Esophagus muscularis mucosa (tissue), 4 donors: ENCODE measurements at places on chromosomes 5 and 9. TPM values are rescaled to one million over a fixed set of nuclear protein-coding genes. Genes with fewer than 3 reads are reported as not detected.

The SLC34A3 gene
- total RNA-seq = not detected

The MAP3K1 gene
- total RNA-seq = 7.2 TPM

The LIX1 gene
- 0.71 TPM for total RNA-seq

- no peak for DNase-seq
These were observed 824.3 kb downstream of the SEMA5A start for GRCh38 chr5:8721536-8721935.

- no peak for DNase-seq
These were observed 818.2 kb downstream of the TLR4 start for GRCh38 chr9:118522093-118523028.

DNA sequence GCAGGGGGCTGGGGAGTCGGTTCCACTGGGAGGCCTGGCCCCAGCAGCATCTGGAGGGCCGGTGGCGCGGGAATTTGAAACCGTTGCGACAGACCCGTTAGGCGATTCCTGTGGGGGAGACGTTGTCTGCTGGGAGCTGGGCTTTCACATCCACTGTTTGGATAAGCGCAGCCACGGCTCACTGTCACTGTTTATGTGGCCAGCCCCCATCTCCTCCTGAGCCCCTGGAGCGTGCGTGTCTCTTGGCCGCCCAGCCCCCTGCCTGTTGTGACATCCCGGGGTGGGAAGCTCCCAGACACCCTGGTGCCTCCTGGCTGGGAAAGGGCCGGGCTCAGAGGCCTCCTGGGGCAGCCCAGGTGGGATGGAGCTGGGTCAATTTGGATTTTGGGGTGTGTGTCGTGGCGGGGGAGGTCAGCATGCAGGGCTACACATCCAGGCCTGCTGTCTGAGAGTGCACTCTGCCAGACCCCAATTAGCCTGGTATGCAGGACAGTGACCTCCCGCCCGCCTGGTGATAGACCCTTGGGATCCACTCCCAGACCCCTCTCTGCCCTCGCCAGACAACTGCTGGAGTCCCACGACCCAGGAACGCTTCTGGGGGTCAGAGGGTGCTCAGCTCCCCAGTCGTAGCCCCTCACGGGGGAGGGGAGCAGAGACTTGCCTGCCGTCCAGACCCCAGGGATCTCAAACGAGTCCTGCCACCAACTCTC, 62.0 kb upstream of the RNU6ATAC start:
- no peak for DNase-seq

DNA sequence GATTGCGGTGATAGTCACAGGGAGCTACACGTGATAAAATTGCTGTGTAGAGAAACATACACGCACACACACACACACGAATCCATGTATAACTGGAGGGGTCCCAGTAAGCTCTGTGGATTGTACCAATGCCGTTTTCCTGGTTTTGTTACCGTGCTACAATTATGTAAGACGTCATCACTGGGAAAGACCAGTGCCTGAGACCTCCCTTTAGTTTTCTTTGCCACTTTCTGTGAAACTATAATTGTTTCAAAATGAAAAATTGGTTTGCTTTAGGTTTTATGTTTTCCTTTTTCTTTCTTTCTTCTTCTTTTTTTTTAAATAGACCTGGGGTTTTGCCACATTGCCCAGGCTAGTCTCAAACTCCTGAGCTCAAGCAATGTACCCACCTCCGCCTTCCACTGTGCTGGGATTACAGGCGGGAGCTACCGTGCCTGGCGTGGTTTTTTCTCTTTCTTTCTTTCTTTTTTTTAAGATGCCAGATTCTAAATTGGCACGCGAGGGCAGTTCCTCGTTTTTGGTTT, 21.3 kb downstream of the OR2V2 start:
- DNase-seq = no peak

DNA sequence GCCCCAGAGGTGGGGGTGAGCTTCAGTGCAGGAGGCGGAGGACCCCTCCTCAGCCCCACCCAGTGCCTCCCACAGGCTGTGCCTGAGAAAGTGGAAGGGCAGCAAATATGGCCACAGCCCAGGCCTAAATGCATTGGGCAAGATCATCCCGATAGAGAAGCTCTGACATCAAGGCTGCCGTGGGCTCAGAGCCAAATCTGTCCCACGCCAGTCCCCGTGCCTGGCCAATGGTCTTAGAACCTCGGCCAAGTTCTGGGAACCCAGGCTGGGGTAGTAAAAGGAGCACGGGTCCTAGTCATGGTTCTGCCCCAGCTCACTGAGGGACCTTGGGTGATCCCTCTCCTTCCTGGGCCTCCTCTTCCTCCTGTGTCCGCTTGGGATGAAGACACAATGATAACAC, 27.7 kb upstream of the TNIP1 start:
- DNase-seq = no peak

DNA sequence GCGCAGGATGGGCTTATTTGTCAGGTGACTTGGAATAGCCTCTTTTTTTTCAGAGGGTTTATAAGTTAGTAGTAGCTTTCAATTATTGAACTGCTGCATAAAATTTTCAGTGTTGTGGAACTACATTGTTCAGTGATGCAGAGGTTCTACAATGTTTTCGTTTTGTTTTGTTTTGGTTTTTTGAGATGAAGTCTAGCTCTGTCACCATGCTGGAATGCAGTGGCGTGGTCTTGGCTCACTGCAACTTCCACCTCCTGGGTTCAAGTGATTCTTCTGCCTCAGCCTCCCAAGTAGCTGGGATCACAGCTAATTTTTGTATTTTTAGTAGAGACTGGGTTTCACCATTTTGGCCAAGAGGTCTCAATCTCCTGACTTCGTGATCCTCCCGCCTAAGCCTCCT, 22.0 kb downstream of the NUP188 start:
- DNase-seq = no peak

DNA sequence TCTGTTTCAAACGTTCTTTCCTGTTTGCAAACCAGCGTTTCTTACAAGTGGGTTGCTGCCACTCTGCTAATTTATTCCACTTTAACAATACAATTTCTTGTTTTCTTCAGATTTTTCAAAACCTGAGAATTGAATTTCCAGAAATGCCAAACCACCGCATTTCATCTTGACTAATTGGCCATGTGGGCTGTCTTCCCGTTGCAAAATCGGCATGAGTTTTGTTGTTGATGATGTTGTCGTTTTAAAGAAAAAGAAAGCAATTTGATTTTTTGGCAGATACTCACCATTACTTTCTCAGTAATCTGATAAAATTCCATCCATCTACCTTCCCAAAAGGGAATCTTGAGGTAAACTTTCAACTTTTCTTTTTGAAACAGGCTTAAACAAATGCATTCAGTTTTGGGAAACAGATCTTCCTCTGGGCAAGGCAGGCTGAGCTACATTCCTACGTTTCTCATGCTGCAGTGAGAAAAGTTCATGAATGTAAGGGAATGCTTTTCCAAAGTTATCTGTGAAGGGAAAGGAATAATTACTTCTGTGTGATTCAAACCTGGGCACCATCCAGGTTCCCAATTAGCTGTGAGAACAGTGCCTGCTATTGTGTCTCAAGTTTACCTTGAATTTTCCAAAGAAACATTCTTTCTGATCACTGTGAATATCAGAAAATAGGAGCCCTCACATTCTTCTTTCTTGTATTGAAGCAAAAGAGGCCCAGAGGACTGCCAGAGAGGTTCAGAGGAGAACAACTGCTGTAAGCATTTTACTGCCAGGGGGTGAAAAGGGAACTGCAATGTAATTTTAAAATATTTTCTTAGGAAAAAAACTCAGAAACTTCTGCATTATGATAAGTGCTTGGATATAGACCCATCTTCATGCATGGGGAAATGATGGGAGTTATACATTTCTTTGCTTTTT, 100.7 kb upstream of the TUT7 start:
- DNase-seq = no peak

DNA sequence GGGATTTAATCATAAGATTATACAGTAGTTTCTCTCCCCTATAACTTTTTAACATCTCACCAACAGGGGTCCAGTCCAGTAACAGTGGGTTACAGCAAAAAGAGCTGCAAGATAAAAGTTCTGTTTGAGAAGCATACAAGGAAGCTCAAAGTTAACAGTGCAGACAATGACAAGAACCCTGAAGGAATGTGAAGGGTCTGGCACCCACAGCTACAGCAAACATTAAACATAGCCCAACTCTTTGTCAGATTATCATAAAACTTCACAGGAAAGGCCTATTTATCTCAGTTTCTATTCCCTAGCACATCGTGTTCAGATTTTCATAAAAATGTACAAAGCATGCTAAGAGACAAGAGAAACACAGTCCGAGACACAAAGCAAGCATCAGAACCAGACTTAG, 309.4 kb downstream of the DIRAS2 start:
- DNase-seq = no peak

GRCh38 chr5:177509991-177510566, 453 bp upstream of the DOK3 start:
- DNase-seq = no peak

- no peak for DNase-seq
These were observed 57.5 kb downstream of the VAV2 start for GRCh38 chr9:133934482-133935232.

- no peak for DNase-seq
These were observed 1138.2 kb downstream of the TAF11L14 start for GRCh38 chr5:18772475-18772874.

DNA sequence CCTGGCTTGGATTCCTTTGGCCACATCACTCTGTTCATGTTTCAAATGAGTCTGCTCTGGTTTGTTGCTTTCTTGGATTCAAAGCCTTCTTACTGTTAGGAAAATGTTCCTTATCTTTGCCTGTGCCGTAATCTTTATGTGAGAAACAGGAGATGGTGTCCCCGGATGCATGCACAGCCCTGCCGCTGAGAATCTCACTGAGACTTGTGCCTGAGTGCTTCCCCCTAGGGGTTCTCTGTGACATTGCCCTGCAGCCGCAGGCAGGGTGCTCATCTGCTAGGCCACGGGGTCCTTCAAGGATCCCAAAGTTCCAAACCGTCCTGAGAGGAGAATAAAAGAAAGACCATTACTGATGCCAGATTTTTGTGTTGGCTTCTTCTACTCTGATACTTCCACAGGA, 81.4 kb upstream of the ANKRD55 start:
- DNase-seq = no peak

DNA sequence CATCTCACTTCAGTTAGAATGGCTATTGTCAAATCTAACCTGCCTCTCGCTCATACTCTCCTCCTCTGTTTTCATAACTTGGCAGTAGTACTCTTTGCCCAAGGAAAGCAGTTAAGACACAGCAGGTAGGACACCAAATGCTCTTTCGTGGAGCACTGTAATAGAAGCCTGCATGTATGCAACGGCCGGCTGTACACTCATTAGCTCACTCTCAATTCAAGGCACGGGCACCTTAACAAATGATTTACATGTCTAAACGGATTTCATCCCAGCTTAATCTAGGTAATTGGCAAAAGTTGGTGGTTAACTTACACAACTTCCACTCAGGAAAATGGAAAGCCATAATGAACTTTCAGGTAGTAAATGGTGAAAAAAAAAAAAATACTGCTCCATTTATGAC, 14.9 kb downstream of the DEPDC1B start:
- DNase-seq = no peak

DNA sequence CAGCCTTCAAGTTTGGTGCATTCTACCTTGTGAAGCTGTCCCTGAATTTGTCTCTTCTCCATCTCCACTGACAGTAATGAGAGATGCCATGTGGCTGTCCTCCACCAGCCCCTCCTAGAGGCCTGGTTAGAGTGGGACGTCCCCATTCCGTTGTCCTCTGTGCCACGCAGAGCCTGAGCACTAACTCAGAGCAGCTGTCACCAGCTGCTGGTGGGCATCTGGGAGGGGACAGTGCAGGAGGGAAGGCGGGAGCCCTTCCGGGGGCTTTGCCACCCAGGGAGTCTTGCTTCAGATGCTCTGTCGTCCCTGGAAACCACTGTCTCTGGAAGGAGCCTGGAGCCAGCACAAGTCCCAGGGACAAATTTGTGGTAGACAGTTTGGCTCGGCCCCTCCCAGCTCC, 78.6 kb downstream of the PDZD2 start:
- no peak for DNase-seq

DNA sequence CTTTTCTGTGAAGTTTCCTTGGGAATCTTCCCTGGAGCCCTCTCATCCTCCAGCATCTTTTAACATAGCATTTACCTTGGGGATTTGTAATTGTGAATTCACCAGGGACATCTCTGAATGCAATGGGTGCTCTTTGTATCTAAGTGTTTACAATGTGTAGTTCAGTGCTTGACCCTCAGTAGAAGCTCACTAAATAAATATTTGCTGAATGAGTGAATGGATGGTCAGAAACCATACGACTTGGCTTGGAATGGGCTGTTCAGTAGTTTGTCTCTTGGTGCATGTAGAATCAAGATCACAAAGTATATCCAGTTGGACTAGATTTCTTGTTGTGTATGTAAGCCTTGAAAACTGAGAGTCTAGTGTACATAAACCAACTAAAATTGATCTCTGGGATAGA, 81.8 kb upstream of the MEF2C start:
- DNase-seq = no peak

GRCh38 chr5:35317586-35317985, 87.3 kb upstream of the PRLR start:
- no peak for DNase-seq

DNA sequence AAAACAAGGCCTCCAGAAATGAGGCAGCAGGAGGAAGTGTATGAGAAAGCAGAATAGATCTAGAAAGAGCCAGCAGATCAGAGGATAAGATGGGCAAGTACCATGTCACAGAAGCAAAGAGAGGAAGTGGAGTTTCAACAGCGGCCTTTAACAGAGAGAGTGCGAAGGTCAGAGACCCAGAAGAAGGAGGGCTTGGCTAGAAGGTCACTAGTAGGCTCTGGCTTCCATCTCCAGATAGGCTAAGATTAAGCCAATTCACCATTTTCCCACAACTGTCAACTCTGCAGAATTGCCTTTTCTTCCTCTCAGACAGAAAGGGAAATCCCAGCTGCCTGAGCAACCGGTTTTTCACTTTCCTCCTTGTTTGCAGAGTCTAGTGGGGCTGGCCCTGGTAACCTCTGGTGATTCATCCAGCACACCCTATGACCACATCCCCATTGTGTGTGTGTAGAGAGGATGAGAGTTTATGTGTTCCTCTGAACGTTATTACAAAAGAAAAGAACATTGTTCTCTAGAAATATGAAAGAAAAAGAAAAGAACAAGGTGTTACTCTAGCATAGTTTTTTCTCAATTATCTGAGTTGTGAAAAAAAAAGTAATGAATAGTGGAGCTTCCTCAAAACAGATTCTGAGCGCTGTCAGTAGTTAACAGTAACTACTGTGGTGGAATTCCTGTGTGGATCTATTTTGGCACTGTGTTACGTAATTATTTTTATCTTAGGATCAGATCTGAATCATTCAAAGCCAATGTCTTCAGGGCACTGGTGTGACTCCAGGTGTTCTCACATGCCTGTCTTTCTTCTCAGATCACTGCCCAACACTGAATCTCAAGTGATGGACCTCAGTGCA, 220.4 kb downstream of the ARRDC3 start:
- DNase-seq = no peak
